Colonic mucosa (tissue), 4 donors: ENCODE measurements at places on chromosomes 7 and 10. TPM values are rescaled to one million over a fixed set of nuclear protein-coding genes. Genes with fewer than 3 reads are reported as not detected.

The PKD2L1 gene
- total RNA-seq = 0.52 TPM

The HSPA12A gene
- total RNA-seq = 7.0 TPM

The GPR158 gene
- 0.07 TPM for total RNA-seq

The VPS37D gene
- total RNA-seq = 2.0 TPM

The GJC3 gene
- total RNA-seq = not detected

The GRID2IP gene
- 0.37 TPM for total RNA-seq

The AMZ1 gene
- 0.08 TPM for total RNA-seq

The PODXL gene
- total RNA-seq = 11.2 TPM

GRCh38 chr7:54814401-54814800 is 55.4 kb upstream of the SEC61G start:
- no peak for DNase-seq

- no peak for DNase-seq
Measured at GRCh38 chr7:135207406-135208101, 3.8 kb downstream of the WDR91 start.

DNA sequence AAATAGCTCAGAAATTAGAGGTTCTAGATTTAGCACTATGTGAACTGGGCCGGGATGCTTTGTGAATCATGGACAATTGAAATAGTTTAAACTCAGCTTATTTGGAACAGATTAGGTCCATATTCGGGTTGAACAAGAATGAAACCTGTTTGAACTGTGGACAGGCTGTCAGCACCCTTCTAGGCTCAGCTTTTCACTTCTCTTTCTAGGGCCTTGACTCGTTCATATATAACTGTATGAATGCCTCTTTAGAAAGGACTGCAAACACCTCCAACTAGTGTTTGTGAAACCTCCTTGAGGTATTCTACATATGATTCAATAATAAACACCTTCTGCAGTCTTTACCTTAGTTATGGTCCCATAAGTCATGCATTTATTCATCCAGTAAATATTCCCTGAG is 115.6 kb downstream of the REEP3 start:
- no peak for DNase-seq

DNA sequence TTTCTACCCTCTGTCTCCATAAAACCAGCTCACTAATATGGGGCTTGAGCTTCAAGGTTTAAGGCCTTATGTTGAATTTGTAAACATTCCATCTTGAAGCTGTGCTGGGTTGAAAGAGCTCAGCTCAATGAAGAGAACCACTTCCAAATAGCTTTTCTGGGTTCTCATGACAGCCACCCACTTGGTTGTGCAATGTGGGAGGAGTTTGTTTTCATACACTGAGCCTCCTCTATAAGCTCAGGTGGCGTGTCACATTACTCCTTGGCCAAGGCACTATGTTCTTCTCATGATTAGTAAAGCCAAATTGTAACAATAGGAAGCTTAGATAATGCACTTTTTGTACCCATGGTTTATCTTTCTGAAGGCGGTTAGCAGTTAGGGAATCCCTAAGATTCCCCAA is 265.6 kb downstream of the PTEN start:
- no peak for DNase-seq

GRCh38 chr10:132482090-132482800 is 55.3 kb upstream of the INPP5A start:
- DNase-seq = no peak

GRCh38 chr7:66741-67140 is 125.6 kb upstream of the FAM20C start:
- no peak for DNase-seq

DNA sequence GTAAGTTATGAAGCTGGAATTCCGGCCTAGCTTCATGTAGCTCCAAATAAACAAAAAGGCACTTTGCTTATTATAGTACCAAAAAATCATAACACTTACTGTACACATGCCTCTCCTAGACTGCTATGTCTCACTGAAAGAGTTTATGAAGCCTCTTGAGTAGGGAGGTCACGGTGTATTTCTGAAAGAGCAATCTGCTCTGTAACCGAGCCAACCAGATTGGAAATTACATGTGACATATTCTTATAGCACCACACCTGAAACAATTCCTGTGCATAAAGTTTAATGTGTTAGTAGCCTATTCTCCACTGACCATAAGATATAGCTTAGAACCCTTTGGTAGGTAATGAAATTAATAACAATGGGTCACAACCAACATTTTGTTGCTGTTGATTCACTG is 1.3 kb upstream of the FAM3C start:
- DNase-seq = no peak

- no peak for DNase-seq
Measured at GRCh38 chr10:90859321-90859751, 1.5 kb upstream of the HTR7 start.

GRCh38 chr10:121062115-121062514 is 211.0 kb downstream of the WDR11 start:
- DNase-seq = no peak

DNA sequence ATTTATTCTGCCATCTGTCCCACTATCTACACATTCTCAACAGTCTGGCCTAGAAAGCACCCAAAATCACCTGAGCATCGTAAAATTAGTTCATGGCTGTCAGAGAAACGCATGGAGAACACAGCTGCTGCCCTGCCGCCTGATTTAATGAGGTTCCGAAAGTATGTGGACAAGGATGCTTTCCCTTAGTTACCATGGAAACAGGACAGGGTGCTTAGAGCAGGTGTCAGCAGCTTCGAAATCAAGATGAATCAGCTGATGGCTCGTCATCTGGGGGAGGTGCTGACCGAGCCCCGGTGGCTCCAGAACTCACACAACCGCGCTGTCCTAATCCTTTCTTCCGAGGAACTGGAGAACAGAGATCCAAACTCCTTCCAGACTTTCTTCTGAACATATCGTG is 151.5 kb downstream of the TEX36 start:
- no peak for DNase-seq

DNA sequence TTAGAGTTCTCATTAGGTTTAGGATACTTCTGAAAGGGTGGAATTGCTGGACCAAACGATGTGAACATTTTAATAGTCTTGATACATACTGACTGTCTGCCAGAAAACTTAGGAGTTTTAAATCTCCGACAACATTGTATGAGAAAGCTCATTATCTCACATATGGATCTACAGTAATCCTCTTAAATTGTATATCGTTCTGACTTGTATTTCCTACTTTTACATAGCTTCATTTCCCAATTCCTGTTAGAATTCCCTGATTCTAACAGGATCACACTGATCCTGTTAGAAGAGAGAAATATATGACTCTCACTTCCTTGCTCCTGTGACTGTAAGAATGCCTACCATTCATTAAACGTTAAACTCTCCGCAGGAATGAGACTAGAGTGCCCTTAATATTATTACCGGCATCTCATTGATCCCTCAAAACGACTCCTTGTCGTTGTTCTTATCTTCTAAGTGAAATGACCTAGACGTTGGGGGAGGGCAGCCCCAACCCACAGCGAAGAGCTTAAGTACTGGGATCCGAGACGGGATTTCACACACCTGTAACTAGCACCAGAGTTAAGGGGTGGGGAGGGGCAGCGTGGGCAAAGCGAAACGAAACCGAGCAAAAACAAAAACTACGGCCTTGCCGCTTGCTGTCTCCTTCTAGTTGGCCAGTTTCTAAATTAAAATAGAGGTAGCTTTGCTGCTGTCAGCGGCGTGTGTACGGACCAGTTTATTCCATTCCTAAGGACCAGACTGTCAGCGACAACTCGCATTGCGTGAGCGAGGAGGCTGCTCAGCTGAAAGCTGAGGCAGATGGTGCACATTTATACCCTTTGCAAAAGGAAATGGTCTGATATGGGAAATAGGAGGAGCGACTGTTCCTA is 678 bp upstream of the TMEM106B start:
- DNase-seq = peak; percentile 66

DNA sequence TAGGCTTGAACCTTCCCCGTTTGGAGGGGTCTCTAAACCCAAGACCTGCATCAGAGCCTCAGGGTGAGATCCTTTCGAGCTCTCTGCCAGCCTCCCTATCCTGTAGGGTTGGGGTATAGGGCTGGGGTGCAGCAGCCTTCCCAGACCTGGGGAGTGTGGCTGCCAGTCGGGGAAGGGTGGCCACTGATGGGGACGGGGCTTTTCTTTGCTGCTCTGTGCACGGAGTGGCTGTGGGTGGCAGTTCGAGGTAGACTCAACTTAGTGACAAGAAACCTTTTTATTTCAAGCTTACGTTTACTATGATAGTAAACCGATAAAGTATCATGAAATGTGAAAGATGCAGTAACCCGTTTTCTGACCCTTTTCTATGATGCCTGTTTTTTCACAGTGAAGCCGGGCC is 13.0 kb downstream of the ZNF316 start:
- no peak for DNase-seq

GRCh38 chr10:846126-846685 is 85.3 kb downstream of the LARP4B start:
- DNase-seq = no peak

DNA sequence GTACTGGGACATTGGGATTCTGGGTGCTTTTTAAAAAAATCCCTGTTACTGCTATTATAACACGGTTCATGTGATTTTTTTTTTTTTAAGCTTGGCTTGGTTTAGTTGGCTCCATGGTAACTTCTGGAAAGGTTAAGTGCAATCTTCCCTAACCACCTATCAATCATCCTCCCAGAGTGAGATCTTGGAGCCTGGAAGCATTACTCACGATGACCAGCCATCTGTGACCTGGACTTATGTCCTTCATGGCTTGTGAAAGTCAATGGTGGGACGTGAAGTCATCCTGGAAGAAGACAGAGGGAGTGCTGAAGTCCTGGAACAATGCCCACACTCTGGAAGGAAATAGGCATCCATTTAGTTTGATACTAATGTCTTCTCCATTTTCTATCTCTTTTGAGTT is 135.5 kb upstream of the FRMD4A start:
- DNase-seq = no peak

DNA sequence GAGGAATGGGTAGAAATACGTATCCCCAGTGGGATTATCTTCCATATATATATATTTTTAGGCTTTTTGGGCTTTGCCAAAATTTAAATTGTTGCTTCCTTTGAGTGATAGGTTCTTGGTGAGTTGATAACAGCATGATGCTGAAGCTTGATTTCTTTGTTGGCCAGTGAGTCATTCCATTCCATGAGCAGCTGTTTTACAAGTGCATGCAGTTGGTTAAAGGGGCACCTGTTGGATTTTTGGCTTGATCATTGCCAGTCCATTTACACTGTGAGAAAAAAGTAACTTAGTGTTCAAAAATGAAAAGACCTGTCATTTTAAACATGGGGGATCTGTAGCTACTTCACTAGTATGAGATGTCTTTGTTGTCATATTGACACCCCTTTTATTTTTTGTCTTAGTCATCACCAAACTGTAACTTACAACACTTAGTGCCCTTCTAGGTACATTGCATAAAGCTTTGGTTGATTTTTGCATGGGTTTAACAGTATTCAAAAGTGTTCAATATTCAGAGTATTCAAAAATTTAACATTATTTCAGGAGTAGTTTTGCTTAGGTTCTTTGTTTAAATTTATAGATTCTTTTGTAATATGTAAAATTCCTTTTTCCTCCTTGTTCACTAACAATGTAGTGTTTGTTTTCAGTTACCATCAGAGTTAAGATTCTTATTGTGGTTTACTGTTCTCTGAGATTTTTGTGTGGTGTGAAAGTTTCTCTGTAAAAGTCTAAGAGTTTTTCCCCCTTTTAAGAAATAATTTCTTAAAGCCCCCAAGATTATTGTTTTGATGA is 8.8 kb downstream of the AKAP9 start:
- no peak for DNase-seq

DNA sequence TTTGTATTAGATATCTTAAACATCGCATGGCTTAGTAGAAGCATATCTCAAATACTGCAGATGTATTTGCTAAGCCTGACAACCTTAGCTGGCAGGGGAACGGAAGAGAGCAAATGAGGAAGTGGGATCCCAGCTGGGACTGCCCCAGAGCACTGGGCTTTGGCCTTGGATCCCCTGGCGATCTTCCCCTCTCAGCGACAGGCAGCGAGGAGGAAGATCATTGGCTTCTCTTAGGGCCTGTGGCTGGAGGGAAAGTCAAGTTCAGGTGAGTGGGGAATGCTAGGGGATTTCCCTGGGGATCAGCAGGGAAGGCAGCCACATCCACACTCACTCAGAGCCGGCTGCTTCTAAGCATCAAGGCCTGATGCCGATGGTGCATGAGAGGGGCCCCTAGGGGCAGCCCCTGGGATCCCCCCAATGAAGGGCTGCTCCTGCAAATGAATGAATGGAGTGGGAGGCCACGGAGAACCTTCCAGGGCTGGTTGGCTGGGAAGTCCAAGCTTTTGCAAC is 42.0 kb downstream of the LYZL2 start:
- peak; percentile 65 for DNase-seq

- no peak for DNase-seq
Measured at GRCh38 chr10:132481690-132482089, 55.9 kb upstream of the INPP5A start.

DNA sequence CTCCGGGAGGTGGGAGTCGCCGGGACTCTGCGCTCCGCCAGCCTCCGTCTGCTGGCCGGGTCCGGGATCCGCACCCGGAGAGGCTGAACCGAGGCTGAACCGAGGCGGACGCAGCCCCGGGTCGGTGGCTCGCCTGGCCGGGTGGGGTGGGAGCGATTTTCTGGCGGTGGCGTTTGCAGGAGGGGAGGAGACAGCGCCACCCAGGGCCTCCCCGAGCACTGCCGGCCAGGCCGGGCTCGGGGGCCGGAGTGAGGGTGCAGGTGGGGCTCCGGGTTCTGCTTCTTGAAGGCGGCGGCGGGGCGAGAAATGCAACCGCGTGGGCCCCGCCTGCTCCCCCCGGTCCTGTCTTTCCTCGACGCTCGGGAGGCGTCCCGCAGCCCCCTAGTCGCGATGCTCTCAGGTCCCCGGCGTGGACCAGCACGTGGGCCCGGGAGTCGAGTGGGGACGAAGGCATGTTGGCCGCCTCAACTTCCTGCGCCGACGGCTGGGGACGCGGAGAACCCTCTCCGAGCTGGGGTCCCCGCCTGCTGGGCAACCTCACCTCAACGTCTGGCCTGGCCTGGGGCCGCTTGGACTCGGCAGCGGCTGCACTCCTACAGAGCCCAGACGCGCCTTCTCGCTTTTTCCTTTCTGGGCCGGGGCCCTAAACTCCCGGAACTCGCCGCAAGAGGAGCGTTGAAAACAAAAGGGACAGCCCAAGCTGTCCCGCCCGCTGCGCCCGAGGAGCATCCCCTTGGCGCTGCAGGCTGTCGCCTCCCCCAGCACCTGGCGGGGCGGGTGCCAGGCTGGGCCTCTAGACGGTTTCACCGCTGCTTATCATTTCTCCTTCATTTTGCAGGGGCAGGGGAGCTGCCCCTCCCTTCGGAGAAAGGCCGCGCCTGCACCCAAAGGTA is 25.2 kb upstream of the VAX1 start:
- DNase-seq = no peak

GRCh38 chr10:12279281-12279680 is 70.1 kb upstream of the CAMK1D start:
- no peak for DNase-seq

- no peak for DNase-seq
Measured at GRCh38 chr10:11058965-11059364, 41.3 kb downstream of the CELF2 start.
